Effector CD4-positive, alpha-beta T cell (primary cell): ENCODE measurements at places on chromosomes 3 and 15.

- DNase-seq: no peak
These were observed 64.6 kb downstream of the EDEM1 start for GRCh38 chr3:5252131-5252530.

- no peak for DNase-seq
These were observed 68.9 kb upstream of the NR2F2 start for GRCh38 chr15:96261575-96262034.

DNA sequence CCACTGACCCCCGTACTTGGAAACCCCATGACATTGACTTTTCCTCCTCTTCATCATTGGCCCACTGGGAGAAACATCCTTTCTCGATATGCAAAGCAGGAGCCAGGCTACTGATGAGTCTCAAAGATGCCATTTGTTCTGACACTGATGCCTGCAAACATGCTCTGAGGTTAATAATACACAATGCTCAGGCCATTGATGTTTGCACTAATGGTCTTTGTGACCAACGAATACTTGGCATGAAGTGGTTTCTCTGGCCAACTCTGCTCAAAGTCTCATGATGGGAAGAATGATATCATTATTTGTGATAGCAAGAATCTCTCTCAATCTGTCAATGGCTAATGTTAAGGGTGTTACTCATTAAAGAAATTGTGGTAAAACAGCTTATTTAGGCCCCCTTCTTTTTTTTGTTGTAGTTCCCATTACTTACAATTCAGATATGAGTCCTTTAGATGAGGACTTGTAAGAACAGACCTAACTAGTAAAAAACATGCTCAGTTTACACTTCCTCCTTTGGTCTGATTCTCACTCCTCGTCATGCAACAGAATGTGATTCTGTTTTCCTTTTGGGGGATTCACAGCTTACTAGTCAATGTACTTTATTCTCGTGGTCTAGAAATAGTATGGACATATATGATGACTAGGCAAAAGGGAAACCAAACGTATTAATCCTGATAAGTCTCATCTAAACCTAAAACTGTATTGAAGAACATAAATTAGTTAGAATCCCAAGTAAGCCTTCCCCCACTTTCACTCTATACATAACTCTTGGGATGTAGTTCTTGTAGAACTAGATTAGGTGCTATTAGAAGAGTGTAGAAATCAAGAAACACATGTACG, 488.8 kb upstream of the DPPA4 start:
- no peak for DNase-seq

GRCh38 chr3:112136959-112137693, 4.1 kb upstream of the GCSAM start:
- no peak for DNase-seq

- peak; percentile 60 for DNase-seq
These were observed at the start of gene PLCB2 for GRCh38 chr15:40307421-40308211. Gene PLCB2 (minus strand): TSS chr15:40307935. CDS start chr15:40307672, 263 bp downstream.

DNA sequence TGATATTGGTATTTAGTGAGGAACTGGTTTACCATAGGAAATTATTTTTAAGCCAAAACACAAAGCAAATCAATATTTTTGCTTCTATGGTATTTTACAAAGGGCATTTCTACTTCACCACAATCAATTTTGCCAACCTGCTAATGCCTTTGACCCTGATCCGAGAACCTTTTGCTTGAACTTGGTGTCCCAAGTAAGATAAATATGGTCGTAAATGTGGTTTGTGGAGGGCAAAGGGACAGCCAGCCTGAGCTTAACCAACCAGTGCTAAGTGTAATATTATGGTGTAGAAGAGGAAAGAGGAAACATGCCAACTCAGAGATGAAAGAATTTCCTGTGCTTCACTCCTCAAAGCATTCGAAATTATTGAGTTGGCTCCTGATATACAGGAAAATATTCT, 148.4 kb downstream of the C3orf38 start:
- no peak for DNase-seq

DNA sequence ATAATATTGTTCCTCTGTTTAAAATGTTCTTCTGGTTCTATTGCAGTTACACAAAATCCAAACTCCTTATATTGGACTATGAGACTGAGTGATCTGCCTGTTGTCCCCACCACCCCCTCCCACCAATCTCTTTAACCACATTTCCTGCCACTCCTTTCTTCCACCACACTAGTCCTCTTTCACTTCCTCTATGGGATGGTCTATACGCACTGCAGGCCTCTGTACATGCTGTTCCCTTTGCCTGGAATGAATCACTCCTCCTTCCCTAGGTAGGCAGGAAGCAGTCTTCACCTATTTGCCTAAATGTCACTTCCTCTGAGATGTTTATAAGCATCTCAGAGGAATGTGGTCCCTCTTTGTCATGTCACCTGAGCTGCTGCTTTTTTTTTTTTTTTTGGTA, 4.0 kb downstream of the MAP2K1 start:
- DNase-seq: no peak

GRCh38 chr3:73530022-73530396, 94.7 kb downstream of the PDZRN3 start:
- DNase-seq: no peak
